HAP-1 (cell line): ENCODE measurements at places on chromosomes 5 and 9.

DNA sequence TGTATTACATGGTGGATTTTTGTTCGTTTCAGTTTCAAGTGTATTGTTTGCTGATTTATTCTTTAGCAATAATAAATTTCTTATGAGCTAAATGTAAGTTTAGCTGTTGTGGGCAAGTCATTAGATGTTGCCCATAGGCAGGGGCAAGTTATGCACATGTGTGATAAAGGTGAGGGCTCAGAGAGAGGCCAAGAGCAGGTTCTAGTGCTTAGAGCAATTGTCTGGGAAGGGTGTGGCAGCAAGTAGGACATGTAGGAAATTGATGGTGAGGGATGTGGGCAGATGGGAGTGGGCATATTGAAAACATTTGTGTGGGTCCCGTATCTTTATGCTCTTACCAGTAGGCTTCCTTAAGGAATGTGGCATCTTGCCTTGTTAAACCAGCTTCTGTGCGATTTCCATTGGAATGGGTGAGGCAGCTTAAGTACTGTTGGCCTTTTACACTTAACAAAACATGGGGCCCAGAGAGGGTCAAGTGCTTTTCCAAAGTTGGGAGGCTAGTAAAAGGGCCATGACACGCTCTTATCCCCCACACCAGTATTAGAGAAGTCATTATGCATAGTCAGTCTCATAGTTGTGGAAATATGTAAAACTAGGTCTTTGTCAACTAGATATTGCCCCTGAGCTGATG is 60.6 kb downstream of the KDM4C start:
- DNase-seq: peak; percentile 54

DNA sequence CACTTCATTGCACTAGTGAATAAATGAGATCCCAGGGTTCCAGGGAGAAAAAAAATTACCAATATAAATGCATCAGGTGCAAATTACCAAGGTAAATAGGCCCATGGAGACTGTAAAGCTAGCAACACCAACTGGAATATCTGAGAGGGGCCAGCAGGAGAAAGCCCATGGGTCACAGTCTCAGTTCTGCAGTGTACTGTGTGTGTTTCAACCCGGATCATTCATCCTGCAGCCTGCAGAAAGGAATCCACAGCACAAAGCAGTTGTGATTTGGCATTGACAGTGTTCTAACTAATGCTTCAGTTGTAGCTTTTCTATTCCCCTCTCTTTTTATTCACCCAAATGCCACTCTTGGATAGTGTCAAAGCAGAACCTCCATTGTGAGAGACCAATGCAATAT is 171.0 kb downstream of the EFNA5 start:
- no peak for DNase-seq

DNA sequence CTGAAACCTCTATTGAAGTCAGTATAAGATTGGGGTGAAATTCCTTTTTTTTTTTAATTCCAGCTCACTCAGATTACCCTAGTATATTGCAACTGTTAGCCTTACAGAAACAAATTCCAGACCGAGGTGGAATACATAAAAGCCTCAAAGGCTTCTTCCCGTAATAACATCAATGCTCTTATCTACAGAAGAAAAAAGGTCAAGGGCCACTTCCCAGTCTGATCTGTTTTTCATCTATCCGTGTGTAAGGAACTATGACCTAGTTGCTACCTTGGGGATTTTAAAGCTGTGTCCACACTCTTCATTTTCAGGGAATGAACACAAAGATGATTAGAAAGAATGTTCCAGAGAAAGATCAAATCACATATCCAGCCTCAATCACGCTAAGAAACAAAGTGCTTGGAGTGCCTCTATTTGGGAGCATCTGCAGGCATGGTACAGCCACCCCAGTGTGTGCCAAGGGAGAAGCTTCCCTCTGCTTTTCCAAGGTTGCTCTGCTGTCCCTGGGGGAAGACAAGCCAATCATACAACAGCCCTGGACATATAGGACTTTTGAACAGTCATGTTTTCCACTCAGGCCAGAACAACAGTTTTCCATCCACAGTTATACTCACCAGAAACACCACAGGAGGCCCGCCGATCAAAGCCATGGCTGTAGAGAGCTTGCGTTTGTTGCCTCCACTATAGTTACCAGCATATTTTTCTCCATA is 23.5 kb downstream of the NIPSNAP3B start:
- no peak for DNase-seq

DNA sequence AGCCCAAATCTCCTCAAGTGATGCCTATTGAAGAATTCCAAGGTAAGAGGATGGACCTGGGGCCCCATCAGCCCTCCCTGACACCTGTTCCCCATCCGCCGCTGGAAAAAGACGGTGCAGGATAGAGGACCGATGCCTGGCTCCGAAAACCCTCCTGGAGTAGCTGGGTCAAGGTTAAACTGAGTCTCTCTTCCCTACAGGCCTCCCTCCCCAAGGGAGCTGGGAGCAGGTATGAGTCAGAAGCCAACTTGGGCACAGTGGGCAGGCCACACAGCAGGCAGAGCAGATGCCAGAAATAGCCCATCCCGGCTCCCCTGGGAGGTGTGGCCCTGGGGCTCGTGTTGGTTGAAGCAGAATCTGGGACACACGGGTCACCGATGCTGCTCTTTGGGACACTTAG is 75.6 kb downstream of the NTNG2 start:
- DNase-seq: no peak

DNA sequence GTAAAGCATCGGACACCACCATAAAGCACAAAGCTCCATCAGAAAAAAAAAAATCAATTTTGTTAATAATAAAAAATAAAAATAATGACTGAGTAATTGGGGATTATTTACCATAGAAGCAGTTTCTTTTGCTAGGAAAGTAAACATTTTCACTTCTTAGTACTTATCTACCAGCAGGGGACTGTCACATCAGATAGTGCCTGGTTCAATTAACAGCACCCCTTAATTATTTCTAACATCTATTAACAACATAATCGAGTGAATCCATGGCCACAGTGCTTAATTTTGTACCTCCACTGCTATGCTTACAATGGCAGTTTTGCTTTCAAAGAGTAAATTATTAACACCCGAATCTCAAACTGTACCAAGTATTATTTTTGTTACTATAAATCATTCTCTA is 221.7 kb downstream of the SMARCA2 start:
- DNase-seq: no peak

- DNase-seq: no peak
These were observed 190.9 kb upstream of the FREM1 start for GRCh38 chr9:15101095-15101494.

- no peak for DNase-seq
These were observed 31.8 kb downstream of the FABP6 start for GRCh38 chr5:160260881-160261815.

DNA sequence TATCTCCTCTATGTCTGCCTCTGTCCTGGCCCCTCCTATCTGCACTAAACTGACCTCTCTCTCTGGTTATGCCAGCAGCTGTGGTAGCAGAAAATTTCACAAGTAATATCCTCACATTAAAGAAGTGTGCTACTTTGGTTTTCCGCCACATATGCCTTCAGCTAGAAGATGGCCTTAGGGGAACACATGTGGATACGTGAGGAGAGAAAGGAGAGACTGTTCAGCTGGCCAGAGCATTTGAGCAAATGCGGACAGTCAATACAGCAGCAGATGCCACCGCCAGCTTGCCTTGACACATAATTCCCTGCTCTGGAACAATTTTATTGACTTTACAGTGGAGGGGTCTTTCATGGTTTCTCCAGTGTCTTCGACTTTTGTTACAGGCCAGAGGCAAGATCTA is 434.6 kb downstream of the TAF11L14 start:
- DNase-seq: no peak

DNA sequence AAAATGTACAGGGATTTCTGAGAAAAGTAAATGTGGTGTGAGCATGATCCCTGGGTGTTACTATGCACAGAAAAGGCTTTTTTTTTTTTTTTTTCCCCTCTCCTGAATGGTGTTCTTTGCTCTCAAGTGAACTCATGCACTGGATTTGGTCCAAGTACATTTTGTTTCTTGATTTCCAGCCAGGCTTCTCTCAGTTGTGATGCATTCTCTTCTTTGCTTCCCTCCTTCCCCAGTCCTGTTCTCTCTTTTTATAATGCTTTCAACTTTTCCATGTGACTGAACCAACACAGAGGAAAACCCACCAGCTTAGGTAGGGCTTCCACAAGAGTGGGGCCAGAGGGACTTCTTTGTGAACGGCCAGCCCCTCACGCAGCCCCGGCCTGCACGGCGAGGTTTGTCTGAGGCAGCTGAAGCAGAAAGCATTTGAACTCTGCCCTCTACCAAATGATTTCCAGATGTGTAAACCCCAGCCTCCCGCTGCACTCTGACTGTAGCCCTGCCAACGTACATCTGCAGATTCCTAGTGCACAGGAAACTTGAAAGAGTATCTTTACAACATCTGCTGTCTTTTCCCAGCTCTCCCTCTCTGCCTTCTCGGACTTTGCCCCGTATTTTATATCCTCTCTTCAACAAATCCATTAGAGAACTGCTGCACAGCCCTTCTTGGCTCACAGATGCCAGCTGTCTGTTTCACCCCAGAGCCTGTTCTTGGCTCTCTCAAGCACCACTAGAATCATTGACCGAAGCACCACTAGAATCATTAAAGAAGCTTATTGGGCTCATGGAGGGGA is 71.8 kb upstream of the CD180 start:
- no peak for DNase-seq

GRCh38 chr5:20286512-20286911 is 298.5 kb upstream of the CDH18 start:
- DNase-seq: no peak

DNA sequence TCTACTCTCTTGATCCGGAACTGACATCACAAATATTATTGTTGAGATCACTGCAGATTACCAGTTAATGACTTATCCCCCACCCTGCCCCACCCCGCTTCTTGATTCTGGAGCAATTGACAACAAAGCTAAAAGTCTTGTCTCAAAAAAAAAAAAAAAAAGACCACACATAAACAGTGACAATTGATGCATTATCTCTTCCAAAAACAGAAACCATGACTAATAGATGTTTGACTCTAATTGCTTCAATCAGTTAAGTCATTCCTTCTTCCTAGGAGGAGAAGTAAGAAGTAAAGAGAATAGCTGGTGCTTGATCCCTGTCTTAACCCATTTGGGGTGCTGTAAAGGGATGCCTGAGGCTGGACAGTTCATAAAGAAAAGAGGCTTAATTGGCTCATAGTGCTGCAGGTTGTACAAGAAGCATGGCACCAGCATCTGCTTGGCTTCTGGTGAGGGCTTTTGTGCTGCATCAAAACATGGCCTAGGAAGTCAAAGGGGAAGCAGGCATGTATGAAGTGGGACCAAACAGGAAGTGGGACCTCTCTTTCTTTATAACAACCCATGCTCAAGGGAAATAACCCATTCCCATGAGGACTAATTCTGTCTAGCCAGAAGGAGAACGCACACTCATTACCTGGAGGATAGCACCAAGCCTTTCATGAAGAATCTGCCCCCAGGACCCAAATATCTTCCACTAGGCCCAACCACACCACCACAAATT is 158.7 kb downstream of the TMEM167A start:
- DNase-seq: no peak

GRCh38 chr9:89956907-89957306 is 352.1 kb downstream of the GADD45G start:
- DNase-seq: no peak

- no peak for DNase-seq
These were observed 12.9 kb downstream of the ANXA2R start for GRCh38 chr5:43027054-43027785.

DNA sequence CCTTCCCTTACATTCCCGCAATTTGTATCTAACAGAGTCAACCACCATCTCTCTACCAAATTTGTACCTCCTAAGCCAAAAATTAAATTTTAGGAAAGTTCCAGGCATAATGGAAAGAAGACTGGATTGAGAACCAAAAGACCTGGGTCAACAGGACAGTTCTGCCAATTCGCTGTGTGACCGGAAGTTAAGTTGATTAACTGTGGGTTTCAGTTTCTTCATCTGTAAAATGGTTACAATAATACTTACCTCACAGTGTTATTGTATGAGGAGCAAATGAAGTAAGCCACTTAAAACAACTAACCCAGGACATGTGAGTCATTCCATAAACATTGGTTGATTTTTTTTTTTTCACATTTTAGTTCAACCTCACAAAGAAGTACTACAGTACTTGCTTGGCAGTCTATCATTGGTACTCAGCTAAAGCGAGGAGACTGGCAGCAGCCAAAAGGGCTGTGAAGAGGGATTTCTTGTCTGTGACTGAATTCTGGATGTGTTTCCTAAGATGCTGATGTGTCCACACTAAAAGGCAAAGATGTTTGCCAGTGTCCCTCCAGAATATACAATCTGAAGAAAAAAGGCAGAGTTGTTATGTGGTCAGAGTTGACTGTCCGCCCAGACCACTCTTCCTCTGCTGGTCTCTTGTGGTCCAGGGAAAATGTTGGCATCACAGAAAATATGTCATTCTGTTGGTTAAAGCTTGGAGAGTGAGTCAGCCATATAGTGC is 198.6 kb downstream of the TLE1 start:
- no peak for DNase-seq

DNA sequence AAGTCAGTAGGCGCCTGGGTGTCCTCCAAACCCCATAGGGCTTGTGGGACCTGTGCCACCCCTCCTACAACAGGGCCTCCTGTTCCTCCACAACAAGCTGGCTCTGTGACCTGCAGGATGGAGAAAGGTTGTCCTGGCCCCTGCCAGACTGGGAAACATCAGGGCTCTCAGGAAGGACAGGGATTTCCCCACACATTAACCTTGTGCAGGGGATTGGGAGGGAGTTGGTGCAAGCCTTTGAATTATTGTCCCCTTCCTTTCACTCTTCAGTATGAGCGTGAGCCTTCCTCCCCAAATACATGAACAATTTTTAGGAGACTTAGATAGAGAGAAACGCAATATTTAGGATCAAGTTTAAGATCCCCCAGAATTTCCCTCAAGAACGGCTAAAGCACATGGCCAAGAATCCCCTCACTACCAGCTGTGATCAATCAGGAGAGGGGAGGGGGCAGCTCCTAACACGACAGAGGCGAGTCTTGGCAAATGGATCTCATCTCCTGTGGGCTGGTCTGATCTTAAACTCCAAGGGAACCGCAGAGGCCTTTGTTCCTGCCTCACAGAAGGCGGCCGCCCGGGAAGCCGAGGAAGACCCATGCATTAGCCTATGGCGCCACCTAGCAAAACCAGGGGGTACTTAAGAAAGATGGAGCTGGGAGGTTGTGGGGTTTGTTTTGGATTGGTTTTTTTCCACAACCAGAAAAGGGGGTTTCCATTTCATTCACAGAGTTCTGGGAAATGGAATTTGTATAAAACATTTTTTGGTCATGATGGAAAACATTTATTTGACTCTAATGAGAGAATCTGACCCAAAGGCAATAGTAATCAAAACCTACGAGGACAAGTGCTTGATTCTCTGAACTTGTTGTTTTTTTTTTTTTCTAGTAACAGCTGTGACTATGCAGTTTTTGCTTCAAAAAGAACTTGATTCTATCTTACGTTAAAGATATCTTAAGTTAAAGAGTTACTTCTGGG is 36.1 kb upstream of the OSMR start:
- peak; percentile 71 for DNase-seq
